ENCODE measurements at places on chromosomes 3 and 15.
A peak's percentile ranks its signal among the peaks of the same experiment; 100 is the strongest.

- DNase-seq: peak; percentile 93
Observed at GRCh38 chr3:57596495-57597126, 533 bp downstream of the ARF4 start.

GRCh38 chr3:185988080-185988815, 50.4 kb upstream of the TRA2B start:
- DNase-seq: no peak

DNA sequence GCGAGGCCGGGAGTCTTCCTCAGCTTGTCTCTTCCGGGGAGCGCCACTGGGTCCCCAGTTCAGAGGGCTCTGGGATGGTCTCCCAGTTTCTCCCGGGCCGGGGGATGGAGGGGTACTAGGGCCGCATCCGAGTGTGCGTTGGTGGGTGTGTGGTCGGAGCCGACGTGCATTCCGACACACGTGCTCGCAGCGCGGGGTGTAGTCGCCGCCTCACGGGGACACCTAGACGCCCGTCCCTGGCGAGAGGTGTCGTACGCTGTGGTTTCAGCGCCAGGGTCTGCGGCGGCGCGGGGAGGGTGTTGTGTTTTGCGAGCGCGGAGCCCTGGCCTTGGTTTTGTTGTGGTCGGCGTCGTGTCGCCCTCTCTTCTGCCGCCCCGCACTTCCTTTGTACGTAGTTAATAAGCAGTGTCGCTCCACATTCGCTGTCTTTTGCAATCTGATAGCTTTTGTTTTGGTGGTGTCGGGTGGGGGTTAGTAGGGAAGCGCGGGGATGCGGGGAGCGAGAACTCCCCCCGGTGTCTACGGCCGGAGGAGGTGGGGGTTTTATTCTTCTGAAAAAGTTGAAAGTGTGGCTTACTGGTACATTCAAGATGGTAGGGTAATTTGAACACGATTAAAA, 2.2 kb downstream of the IGF1R start:
- peak; percentile 36 for DNase-seq

GRCh38 chr3:144273601-144274000, 302.0 kb downstream of the DIPK2A start:
- no peak for DNase-seq

DNA sequence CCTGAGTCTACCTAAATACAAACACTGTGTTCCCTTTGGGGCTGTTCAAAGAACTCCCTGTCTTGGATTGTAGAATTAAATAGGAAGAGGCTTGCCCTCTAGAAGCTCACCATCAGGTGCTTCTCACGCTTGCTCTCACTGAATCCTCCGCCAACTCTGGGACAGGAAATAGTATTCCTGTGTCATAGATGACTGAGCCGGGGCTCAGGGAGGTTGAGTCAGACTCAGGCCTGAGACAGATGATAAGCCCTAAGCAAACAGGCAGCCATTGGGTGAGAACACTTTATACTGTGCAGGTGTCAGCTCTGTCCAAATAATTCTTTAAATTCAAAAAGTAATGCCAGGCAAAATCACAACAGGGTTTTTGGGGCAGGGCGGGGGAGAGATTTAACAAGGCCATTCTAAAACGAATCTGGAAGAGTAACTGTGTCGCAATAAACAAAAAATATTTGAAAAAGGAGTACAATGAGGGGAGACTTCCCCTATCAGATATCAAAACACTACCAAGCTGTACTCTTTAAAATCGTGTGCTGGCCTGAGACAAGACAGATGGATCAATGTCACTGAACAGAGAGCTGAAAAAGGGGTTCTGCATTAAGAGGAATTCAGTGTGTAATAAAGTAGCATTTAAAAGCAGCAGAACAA, 59.0 kb downstream of the EPHB3 start:
- no peak for DNase-seq

DNA sequence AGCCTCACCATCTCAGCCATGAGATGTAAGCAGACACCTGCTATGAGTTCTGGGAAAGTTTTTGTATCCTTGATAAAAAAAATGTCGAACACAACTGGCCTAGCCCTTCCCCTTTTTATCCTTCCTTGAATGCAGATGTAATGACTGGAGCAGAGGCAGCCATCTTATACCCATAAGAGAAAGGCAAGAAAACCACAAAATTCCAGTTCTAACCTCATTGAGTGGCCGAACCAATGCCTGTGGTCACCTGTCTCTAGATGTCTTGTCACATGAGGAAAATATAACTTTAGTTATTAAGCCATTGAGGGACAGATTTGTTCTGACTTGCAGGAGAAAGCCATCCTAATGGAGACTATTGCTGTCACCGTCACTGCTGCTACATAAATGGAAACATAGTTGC, 80.4 kb upstream of the SLC6A6 start:
- no peak for DNase-seq

DNA sequence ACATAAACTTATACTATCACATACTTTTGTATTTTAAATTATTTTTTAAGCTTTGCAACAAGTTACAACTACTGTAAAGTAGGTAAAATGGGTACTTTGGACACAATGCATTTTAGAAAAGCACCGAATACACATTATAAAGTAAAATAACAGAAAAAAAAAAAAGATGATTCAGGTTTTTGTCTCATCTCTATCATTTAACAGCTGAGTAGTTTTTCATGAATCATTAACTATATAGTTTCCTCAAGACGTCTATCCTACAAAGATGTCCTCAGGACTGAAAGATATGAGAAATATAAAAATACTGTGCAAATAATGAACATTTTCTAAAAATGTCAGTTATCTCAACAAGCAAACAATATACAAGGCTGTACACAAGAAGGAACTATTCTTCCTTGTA, 46.9 kb downstream of the ANKRD28 start:
- no peak for DNase-seq

DNA sequence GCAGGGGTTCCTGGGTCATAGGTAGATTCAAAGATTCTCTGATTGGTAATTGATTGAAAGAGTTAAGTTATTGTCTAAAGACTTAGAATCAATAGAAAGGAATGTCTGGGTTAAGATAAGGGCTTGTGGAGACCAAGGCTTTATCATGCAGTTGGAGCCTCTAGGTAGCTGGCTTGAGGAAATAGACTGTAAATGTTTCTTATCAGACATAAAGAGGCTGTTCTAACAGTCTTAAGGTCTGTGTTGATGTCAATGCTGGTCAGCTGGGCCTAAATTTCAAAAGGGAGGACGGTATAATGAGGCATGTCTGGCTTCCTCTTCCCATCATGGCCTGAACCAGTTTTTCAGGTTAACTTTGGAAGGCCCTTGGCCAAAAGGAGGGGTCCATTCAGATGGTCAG, 48.9 kb downstream of the GASK1A start:
- DNase-seq: no peak

GRCh38 chr15:29921130-29921601, 98.9 kb upstream of the TJP1 start:
- peak; percentile 80 for DNase-seq

DNA sequence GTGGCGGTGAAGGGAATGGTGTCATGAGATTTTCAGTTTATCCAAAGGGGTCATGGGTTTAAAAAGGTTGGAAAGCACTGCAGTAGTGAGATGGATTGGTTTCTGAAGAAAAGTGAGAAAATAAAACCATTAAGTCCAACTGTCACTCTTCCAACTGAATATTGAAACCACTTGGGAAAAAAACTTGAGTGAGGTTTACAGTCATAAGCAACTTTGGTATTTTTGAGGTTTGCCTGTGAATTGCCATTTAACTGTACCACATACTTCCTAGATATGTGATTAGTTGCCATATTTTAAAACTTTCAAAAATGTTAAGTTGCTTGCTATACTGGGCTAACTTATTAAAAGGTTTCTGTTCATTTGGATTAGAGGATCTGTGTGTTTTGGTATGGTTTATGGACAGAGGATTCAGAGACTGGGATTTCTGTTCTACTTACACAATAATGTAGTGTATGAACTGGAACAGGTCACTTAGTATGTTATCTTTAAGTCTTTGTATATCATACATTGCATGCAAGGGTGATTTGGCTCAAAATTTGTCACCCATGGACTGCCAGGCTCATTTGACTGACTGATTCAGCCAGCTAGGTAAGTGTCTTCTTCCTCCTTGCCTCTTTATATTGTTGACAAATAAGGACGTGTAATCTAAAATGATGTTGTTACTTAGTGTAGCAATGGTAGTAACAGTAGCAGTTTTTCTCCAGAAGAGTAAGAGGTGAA, 201.4 kb upstream of the EOMES start:
- DNase-seq: no peak

DNA sequence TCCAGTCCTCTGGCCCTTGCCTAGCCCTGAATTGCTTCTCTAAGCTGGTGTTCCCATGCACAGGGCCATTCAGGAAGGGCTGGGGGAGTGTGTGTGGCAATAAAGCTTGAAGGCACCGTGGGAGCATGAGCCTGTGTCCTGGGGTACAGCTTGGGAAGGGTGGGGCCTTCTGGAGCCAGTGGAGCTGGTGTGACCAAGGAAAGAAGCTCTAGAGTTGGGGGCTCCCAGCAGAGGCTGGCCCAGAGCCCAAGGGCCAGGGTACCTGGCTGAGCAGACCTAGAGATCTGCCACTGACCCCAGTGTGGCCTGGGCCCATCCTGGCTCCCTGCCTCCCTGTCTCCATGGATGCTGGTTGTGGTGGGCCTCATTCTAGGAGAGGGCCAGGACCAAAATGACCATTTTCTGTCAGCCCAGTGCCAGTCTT, 8.1 kb downstream of the ABTB1 start:
- DNase-seq: no peak

DNA sequence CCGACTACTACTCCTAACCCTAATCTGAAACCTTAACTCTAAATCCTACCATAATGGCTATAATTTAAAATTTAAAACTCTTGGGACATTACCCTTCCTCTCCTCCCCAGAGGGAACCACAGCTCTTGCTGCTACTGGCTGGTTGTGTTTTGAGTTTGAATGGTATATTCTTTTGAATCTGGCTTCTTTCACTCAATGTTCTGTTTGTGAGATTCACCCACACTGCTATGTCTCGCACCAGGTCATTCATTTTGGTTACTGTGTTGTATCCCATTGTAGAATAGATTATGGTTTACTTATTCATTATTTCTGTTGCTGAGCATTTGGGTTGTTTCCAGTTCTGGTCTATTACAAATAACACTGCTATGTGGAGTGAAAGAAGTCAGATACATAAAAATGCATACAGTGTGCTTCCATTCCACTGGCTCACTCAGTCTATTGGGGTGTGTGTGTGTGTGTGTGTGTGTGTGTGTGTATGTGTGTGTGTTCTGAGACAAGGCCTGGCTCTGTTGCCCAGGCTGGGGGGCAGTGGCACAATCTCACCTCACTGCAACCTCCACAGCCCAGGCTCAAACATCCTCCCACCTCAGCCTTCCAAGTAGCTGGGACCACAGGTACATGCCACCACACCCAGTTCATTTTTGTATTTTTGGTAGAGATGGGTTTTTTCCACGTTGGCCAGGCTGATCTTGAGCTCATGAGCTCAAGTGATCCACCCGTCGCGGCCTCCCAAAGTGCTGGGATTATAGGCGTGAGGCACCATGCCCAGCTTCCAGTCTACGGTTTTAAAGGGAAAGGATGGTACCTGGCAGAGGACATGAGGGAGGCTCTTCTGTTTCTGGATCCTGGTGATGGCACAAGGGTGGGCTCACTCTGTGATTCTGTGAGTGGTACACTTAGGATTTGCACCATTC, 19.2 kb upstream of the SYNM start:
- no peak for DNase-seq

DNA sequence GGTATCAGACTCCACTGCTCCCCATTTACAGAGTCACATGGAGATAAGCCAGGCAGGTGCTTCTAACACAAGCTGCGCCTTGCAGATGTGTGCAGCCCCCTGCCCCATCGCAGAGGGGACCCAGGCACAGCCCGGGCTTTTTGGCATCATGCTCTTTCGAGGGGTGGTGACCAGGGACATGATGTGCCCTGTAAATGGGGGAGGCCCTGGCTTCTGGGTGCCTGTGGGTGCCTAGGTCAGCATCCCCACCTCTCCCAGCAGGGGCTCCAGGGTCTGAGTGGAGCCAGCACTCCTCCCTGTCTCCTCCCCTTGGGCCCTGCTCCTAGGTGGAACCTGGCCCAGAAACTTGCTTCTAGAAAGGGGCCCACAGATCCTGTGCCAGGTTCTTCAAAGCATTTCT, 15.2 kb downstream of the TRPM1 start:
- DNase-seq: no peak

GRCh38 chr3:107600780-107601179, 78.0 kb downstream of the BBX start:
- no peak for DNase-seq

GRCh38 chr15:36152936-36153335, 426.5 kb upstream of the CDIN1 start:
- no peak for DNase-seq

Data from SW480 (cell line).